ENCODE measurements at places on chromosomes 13 and 19.

DNA sequence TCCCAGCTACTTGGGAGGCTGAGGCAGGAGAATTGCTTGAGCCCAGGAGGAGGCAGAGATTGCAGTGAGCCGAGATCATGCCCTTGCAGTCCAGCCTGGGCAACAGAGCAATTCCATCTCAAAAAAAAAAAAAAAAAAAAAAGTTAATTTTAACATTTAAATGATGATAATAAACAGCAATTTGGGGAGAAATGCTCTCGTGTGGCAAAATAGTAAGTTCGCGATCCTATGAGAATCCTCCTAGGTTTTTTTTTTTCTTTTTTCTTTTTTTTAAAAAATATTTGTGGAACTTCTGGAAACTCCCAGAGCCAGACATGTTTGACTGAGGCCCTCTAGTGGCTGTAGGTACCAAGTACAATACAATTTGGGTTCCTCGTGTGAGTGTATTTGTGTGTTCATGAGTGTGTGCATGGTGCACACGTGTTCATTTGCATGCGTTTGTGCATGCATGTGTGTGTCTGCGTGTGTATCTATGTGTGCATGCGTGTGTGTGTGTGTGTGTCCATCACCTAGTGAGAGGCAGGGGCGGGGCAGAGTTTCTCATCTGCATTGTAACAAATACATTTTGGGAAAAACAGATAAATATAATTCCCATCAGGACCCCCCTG lies 31.2 kb downstream of the TMPRSS9 start:
- DNase-seq, result peak; percentile 73

DNA sequence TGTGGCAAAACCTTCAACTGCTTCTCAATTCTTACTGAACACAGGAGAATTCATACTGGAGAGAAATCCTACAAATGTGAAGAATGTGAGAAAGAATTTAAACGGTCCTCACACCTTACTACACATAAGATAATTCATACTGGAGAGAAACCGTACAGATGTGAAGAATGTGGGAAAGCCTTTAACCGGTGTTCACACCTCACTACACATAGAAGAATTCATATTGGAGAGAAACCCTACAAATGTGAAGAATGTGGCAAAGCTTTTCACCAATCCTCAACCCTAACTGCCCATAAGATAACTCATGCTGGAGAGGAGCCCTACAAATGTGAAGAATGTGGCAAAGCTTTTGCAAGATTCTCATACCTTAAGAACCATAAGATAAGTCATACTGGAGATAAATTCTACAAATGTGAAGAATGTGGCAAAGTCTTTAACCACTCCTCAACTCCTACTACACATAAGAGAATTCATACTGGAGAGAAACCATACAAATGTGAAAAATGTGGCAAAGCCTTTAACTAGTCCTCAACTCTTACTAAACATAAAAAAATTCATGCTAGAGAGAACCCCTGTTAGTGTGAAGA lies 111.7 kb downstream of the ZNF100 start:
- no peak for DNase-seq

- DNase-seq, result no peak
Observed at GRCh38 chr13:89950225-89950624, 1397.3 kb upstream of the MIR17HG start.

DNA sequence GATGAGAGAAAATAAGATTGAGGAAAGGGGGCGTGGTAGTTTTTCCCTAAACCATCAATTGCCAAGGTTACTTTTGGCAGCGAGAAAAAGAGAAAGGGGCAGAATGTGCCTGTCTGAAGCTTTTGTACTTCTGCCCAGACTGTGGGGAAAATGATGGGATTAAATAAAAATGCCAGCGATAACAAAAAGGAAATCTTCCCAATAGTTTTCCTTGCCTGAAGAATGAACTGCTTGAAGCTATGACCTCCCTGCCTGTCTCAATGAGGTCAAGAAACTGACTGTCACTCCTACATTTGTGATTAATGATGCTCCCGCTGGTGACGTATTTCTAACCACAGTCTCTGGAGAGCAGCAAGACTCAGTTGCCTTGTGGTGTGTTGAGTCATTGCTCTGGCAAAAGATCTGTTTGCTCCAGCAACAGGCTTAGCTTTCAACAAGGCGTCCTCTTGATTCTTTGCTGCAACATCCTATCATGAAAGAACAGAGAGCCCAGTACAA lies 1051.5 kb downstream of the DIAPH3 start:
- DNase-seq, result peak; percentile 98

DNA sequence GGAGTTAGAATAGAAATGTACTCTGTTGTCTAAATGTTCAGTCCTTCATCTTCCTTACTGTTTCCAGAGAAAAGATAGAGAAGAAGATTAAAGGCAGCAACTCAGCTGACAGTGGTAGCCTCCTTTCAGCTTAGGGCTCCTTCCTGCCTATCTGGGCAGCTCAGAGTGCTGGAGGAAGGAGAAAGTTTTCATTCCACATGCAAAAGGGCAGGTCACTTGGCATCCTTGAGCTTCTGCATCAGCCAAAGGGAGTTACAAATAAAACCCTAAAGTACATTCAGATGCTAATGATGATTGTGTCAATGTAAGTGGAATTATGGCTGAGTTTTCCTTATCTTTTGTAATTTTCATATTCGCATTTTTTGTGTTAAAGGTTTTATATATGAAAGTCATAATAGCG lies 58.9 kb downstream of the ESD start:
- no peak for DNase-seq

DNA sequence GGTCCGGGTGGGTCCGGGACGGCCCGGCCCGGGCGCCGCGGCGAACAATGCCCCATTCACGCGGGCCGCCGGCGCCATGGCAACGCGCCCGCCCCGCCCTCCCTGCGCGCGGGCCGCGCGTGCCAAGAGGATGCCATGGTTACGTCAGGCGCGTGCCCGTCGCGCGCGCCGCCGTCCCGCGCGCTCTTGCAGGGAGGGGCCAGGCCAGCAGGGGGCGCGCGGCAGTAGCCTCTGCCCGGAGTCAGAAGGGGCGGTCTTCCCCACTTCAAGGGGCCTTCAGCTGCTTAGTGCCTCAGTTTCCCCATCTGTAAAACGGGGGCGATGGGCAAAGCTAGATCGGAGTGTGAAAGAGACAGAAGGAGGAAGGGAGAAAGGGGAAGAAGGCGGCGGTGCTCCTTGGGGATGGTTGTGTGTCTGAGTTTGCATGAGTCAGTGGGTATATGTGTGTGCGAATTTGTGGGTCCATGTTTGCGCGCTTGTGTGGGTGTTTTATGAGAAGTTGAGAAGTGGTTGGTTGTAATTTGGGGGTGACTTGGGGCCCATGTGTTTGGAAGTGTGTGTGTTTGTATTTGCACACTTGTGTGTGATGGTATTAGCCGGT lies 11.6 kb upstream of the NFIX start:
- DNase-seq, result peak; percentile 82

GRCh38 chr19:46866407-46867136 lies 5.8 kb downstream of the ARHGAP35 start:
- DNase-seq, result peak; percentile 42

DNA sequence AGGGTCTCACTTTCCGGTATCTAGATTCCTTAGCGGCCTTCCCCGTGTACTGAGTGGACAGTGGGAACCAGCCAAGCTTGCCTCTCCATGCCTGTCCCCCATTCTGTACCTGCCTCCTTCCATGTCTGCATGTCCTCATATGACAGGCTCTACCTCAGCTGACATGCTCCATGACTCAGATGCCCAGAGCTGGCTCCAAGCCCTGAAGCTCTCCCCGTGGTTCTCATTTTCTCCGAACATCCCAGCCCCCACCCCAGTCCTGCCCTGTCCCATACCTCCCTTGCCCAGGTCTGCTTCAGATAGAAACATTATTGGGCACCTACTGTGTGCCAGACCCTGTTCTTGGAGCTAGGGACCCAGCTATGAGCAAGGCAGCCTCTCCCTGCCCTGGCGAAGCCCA lies 17.1 kb upstream of the SHFL start:
- DNase-seq, result no peak

DNA sequence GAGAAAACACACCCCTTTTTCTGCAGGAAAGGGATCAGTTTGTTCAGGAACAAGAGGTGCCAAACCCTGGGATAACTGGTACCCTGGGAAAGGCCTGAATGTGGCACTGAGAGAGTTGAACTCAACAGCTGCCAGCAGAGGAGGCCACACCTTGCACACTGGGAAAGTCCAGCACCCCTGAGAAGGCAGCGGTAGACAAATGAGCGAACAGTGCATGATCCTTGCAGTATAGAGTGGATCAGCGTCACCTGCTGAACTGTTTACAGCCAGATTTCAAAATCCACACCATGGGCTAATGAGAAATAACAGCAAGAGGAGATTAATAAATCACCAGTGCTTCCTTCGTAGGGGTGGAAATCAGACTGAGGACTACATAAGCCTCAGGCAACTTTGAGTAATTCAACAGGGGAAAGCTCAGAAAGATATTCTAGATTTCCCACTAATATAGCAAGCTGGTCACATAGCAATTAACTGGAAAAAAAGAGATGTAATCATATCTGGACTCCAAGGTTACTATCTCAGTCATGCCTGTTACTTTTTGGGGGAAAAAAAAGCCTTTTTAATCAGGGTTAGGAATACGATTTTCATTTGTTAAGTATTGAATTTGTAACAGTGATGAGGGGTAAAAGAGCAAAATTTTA lies 52.0 kb downstream of the DCT start:
- DNase-seq, result no peak

- no peak for DNase-seq
Observed at GRCh38 chr13:106145997-106146864, 389.2 kb downstream of the EFNB2 start.

GRCh38 chr13:101757446-101758039 lies 305.1 kb downstream of the ITGBL1 start:
- peak; percentile 31 for DNase-seq

DNA sequence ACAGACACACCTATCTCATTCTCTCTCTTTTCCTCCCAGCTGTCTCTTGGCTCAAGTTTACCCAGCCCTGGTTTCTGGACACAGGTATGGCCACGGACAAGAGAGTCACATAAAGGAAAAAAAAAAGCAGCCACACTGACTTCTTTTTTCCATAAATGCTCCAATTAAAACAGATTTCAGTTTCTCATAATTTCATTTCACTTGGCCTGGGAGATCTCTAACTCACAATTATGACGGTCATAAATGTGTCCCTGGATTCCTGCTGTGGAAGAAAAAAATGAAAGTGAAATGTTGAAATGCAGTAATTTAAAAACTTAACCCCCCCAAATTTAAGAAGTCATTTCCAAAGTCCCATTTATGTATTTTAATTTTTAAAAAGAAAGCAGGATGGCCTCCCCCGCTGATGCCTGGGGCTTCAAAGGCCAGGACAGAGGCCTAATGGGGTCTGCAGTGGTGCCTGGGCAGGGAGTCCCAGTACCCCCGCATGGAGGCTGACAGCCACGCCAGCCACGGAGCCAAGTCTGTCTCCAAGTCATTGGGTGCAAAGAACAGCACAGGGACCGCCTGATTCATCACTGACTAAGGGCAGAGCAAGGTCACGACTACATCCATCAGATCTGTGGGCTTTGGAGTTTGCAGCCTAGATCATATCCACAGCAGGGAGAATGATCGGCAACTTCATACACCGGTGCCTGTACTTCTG lies 79.7 kb downstream of the TSHZ3 start:
- peak; percentile 17 for DNase-seq

GRCh38 chr13:114311908-114312307 lies 2.4 kb upstream of the CHAMP1 start:
- peak; percentile 33 for DNase-seq

- DNase-seq, result peak; percentile 90
Observed at GRCh38 chr13:97257800-97258799, 36.0 kb downstream of the MBNL2 start.

GRCh38 chr13:33640832-33641231 lies 177.1 kb upstream of the RFC3 start:
- no peak for DNase-seq

- DNase-seq, result no peak
Observed at GRCh38 chr13:45876781-45877180, 25.2 kb upstream of the SIAH3 start.

GRCh38 chr13:21905486-21905885 lies 234.6 kb downstream of the FGF9 start:
- no peak for DNase-seq

GRCh38 chr13:33550885-33551284 lies 265.3 kb upstream of the STARD13 start:
- no peak for DNase-seq

GRCh38 chr19:2478756-2479555 lies 3.0 kb downstream of the GADD45B start:
- DNase-seq, result peak; percentile 79

DNA sequence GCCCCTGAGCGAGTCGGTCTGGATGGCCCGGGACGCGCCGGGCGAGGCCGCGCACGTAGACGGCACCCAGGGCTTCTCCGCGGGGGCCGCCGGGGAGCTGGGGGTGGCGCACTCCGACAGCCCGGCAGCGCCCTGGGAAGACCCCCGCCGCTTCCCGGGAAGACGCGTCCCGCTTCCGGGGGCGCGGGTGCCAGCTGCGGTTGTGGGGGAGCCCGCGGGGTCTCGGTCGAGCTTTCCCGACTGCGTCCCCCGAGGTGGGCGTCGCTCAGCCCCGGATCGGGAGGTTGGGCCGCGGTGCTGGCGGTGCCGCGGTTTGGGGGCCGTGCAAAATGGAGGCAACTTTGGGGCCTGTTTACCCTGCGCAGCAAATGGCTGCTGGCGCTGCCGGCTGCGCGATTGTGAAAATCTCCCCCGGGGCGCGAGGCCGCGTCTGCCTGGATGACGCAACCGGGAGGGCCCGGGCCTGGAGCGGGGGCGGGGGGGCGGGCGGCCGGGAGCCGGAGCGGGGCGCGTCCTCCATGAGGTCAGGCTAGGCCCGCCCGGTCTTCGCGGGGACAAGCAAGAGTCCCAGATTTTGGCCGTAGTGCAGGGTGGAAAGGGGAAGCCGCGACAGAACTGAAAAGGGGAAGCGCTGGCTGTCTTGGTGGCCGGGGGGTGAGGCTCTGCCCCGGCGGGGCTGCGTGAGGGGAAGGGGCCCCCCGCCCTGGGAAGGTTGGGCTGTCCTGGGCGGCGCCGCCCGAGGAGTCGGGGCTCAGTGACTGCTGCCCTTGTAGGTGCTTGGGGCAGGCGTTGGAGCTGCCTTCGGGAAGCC lies 11.3 kb downstream of the PEAK3 start:
- DNase-seq, result peak; percentile 86

DNA sequence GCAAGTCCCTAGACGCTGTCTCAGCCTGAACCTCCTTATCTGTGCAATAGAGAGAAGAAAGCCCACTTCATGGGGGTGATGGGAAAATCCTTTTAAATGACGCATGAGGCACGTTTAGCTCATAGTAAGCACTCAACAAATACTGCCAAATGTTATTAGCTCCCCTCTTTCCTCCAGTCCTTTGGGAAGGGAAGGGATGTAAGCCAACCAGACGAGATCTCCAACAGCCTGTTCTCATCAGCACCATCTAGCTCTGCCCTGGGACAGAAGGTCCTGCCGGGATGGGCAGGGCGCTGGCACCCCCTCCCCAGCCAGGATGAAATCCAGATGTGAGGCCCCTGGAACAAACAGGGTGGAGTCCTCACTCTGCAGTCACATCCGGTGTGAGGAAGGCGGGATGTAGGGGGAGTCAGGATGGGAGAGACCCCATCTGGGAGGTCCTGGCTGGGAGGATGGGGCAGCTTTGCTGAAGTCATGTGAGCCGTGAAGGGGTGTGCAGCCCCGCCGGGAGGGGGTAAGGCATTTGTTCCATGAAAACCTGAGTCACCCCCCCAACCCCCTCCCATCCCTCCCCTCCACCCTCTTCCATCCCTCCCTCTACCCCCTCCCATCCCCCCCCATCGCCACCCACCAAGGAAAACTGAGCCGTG lies 4.6 kb downstream of the S1PR2 start:
- peak; percentile 93 for DNase-seq

- no peak for DNase-seq
Observed at GRCh38 chr19:4748589-4748988, 24.9 kb upstream of the DPP9 start.
